ENCODE measurements at places on chromosomes 16 and 17. TPM values are rescaled to one million over a fixed set of nuclear protein-coding genes. Genes with fewer than 3 reads are reported as not detected.

The CSH2 gene
- total RNA-seq, result not detected

The KRT33B gene
- total RNA-seq, result 0.79 TPM

The ADAP2 gene
- 3.4 TPM for total RNA-seq

The KRTAP4-1 gene
- not detected for total RNA-seq

The CD300LF gene
- not detected for total RNA-seq

DNA sequence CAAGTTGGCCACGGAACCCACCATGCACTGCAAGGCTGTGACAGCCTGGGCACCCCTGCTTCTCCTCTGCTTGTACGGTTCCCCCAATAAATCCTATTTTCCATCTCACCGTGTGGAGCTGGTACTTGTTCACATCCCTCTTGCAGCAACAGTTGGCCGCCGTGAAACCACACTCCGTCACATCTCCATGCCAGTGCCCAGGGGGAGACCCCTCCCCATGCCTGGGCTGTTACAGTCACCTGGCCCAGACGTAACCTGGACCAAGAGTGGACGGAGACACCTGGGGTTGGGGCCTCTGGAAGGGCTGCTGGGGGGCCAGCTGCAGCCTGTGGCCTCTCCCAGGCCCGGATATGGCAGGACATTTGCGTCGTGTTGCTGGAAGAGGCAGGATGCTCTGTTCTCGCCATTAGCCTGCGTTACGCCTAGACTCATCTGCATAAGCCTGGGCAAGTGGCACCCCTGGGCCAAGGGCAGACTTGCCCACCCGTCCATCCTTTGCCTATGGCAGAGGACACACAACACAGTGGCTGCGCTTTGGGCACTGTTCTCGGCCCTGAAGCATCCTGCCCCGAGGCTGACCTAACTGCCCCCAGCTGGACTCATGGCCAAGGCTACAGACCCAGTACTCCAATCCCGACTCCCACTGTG lies 14.2 kb upstream of the KREMEN2 start:
- DNase-seq, result no peak

- no peak for DNase-seq
Measured at GRCh38 chr17:41555105-41555887, 16.6 kb downstream of the KRT9 start.

GRCh38 chr16:15976929-15977637 lies 27.7 kb downstream of the ABCC1 start:
- no peak for DNase-seq

GRCh38 chr17:28326114-28326513 lies 7.1 kb downstream of the TMEM97 start:
- DNase-seq, result peak; percentile 67

DNA sequence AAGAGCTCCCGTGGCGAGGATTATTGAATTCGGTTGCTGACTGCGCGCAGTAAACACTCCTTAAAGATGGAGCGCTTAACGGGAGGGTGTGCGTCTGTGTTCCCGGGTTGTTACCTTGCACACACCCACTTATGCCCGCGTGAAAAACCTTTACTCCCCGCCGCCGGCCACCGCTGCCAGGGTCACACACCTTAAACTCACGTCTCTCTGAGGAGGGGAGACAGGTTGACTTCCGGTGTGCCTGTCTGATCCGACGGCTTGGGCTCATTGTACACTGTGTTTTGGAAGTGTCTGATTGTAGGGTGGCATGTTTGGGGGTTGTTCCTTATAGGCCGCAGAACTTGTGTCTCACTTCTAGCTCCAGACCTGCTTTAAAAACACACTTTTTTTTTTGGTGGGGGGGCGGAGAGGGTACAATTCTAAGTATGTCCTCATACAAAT lies 66.8 kb downstream of the KPNA2 start:
- DNase-seq, result no peak

DNA sequence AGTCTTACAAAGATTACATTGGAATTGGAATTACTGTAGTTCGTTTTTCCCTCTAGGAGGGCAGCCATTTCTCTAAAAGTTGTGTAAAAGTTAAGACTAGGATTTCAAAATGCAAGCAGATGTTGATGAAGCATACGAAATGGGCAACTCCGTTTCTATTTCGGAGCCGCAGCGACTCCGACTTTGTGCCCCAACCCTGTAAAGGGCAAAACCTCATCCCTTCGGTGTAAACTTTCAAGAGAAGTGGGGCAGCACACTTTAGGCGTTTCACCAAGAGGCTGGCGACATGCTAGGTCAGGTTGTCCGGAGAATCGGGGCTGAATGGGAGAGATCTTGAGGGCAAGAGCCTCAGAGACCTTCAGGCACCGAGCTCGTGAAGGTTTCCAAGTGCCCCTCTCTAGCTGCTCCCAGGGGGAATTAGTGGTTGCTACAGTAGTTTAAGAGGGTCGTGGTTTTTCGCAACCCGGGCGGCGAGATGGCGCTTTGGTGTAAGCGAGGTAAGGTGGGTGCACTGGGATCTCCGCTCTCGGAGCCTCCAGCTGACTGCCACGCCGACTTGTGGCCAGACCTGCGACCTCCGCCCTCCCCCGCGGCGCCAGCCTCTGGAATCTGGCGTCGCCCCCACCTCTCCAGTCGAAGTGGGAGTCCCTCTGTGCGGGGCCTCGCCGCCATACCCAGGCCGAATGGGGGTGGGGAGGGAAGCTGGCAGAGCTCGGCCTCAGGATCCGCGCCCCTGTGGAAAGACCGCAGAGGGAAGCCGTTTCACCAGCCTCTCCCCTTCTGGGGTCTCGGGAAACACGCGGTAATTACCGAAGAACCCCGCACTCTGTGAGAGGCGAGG lies 1.0 kb upstream of the HEXIM2 start:
- DNase-seq, result peak; percentile 29

GRCh38 chr17:46878055-46878454 lies 26.7 kb downstream of the WNT9B start:
- no peak for DNase-seq

DNA sequence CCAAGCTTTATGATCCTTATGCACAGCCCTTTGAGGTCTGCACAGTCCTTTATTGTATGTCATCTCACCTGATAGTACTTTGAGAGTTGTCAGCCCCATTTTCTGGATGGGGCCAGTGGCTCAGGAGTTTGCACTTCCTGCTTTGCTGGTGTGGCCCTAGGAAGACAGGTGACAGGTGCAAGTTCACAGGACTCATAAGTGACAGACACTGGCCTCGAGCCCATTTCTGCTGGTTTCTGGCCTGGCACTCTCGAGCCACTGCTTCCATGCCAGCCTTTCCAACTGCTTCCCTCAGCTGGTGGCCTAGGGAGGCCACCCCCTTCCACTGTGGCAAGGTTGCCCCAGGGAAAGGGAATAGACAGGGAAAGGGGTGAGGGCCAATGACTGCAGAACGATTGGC lies 84.4 kb upstream of the CCL1 start:
- DNase-seq, result no peak

- no peak for DNase-seq
Measured at GRCh38 chr17:34360601-34361270, 2.3 kb downstream of the CCL1 start.

GRCh38 chr17:5677620-5678019 lies 93.3 kb upstream of the NLRP1 start:
- no peak for DNase-seq

DNA sequence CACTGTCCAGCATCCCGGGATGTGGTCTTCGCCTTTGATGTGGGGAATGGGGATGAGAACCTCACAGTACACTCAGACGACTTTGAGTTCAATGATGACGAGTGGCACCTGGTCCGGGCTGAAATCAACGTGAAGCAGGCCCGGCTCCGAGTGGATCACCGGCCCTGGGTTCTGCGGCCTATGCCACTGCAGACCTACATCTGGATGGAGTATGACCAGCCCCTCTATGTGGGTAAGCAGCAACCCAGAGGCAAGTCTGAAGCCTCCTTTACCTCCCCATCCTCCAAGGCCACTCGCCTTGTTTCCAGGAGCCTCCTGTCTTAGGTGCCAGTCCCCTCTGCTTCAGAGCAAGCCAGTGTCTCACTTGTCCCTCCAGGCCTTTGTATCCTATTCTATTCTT lies 10.2 kb downstream of the CNTNAP1 start:
- no peak for DNase-seq

DNA sequence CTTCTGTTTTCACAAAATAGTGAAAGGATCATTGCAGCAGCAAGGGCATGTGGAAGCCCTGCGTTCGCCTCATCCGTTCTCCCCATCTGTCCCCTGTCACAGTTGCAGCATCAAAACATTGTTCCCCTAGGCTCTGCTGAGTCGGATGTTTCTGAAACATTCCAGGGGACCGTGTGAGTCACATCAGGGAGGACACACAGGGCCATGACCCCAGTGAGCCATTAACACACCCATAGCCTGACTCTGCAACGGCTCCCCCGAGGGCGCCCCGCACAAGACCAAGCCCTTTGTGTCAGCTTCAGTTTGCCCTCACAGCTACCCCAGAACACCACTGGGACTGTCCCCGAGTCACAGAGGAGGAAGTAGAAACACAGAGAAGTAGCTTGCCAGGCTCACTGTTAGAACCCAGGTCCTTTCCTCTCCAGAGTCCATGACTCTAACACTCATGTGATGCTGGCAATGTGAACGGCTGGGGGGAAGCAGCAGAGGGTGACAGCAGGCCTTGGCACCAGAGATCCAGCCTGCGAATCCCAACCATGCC lies 63.3 kb upstream of the HSBP1 start:
- DNase-seq, result peak; percentile 7

DNA sequence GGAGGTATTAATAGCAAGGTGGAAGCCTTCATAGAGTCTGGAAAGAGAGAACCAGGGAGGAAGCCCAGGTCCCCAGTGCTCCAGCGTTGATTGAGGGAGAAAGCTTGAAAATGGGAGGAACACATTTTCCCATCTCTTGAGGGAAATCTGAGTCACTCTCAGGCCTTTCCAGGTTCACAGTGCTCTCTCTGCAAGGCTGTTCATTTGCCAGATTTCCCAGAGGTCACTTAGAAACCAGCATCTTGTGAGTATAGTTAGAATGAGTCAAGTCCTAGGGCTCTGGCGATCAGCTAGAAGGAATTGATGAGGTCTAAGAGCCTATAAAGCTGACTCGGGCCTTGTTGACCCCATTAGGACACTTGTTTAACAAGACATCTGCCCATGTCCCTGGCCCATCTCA lies 17.7 kb upstream of the ZNF594 start:
- DNase-seq, result no peak

- no peak for DNase-seq
Measured at GRCh38 chr17:57338257-57338914, 82.1 kb downstream of the MSI2 start.

GRCh38 chr17:13352747-13353415 lies 248.8 kb downstream of the HS3ST3A1 start:
- DNase-seq, result peak; percentile 23

DNA sequence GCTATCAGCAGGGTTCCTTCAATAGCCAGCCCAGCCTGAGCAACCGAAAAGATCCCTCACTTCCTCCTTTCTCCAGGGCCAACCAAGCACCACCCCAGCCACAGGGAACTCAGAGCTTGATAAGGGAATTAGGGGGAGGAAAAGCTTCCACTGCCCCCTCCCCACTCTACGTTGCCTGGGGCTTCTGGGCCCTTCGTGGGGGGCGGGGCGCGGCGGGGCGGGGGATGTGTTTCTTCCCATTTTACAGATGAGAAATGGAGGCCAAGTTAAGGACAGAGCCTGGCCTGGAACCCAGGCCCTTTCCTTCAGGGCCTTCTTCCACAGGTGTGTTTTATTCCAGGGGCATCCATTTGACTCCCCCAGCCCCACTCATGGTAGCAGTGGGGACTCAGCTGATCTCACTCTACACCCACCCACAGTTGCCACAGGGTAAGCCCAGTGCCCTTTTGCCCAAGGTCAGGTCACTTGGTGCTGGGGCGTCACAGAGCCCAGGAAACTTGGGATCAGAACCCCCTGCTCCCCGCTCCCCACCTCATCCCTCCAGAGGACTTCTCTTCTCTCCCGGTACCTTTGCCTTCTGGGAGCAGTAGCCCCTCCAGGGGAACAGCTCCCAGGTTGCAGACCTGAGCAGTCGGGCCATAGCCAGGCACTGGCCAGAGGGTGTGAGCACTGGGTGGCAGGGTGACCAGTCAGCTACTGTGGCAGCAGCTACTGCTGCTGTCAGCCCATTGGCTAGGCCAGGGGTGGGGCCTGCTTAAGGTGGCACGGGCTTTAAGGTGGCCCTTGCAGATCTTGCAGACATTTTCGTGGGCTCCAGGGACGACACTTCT lies at the start of gene LDHD:
LDHD (minus strand) TSS at position 700 of the 830 bp plus-strand sequence; CDS start at position 640, 60 bp downstream.
- peak; percentile 22 for DNase-seq

GRCh38 chr16:58148526-58148925 lies 19.3 kb upstream of the CFAP20 start:
- no peak for DNase-seq

GRCh38 chr16:89004209-89004831 lies 27.3 kb upstream of the CBFA2T3 start:
- DNase-seq, result no peak

DNA sequence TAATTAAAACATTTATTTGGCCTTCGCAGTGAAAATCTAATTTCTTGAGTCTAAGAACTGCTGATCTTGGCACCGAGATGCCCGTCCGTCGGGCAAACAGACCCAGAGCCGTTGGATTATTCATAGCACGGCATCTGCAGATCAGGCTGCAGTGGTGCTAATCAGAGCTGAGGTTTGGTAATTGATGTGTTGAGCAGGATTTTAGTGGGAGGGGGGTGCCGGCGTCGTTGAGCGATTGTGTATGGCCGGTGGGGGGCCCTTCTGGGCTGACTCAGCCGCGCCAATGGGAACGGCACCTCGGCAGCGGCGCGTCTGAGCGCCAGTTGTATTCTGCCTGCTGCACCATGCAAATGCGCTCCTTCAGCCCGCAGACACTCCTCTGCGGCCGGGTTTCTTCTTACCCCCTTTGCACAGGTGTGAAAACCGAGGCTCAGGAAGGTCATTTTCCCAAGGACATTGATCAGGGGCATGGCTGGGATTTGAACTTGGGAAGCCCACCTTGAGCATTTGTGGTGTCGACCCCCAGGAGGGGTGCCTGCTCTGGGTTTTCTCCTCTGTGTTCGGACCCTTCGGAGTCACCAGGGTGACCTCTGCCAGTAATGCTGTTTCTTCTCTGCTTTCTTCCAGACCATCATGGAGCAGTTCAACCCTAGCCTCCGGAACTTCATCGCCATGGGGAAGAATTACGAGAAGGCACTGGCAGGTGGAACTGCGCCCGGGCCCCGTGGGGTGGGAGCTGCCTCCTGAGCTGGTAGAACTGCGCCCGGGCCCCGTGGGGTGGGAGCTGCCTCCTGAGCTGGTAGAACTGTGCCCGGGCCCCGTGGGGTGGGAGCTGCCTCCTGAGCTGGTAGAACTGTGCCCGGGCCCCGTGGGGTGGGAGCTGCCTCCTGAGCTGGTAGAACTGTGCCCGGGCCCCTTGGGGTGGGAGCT lies 18.4 kb downstream of the BAIAP2 start:
- no peak for DNase-seq

Data from bronchial epithelial cell (primary cell).